ENCODE measurements at places on chromosomes 12 and 14.

- DNase-seq = no peak
These were observed 65.2 kb upstream of the PDZRN4 start for GRCh38 chr12:41122894-41123293.

DNA sequence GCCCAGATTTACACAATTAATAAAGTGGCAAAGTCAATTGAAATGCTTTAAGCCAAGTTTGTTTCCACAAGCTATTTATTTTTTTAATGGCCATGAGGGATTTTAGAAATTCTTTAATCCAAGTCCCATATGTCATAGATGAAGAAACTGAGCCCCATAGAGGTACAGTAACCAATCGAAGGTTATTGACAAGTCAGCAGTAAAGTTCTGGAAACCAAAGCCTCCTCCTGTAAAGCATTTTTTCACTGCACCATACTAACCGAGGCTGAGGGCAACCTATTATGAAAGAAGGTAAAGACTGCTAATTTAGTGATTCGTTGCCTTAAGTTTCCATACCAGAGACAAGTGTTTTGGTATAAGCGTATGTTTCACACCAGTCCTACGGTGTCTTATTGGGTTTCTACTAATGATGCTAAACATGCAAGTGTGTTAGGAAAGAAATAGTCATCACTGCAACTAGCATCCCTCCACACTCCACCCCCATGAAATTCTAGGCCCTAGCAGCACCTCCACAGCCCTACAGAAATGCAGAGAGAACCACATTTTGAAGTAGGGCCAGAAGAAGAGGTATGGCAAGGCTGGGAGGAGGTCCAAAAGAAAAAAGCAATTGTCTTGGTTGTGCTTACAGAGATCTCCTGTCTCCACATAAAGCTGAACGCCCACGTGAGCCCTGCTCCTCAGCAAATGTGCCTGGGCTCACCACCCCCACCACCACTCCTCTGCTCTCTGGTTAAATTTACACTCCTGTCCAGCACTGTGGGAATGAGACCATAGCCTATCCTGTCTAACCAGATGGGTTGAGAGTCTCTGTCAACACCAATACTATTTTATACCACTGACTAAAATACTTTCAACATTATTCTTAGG is 271.1 kb upstream of the G2E3 start:
- DNase-seq = no peak

DNA sequence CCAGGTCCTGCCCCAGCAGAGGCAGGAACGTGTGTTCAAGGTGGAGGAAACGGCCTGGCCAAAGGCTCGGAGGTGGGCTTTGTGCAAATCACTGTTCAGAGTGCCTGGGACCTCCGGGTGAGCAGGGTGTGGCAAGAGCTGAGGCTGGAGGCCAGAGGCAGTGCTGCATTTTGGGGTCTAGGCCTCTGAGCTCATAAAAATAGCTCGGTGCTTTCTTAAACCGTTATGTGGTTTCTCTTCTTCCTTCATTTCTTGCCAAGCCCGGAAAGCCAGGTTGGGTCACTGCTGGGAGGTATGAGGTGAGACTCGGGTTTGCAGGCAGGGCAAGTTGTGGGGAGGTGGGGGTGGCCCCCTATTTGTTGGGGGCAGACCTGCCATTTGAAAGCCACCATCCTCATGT is 178.8 kb upstream of the MYL2 start:
- no peak for DNase-seq

DNA sequence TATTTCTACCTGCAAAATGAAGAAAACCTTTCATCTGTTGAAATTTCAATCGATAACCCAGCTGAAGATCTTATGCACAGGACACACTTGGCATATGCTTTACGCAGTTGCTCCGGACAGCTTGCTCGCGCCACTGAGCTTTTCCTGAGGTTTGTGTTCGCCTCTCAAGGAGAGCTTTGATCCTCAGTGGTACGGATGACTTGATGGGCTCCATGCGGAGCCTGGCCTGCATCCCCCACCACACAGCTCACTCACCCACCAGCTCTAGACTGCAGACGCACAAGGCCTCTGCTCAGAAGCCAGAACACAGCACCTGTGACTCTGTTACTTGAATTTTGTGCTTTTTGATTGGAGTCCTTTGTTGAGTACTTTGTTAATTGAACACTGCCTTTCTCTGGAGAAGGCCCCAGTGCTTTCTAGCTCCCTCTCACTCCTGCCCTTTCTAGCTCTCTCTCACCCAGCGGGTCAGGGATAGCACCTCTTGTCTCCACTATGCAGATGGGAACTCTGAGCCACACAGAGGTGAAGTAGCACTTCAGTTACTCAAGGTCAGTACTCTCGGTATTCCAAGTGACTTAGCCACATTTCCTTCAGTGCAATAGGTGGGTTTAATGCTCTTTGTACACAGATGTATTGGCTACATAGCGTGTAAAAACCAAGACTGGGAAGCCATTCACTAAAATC is 52.1 kb downstream of the TBC1D30 start:
- DNase-seq = no peak

- no peak for DNase-seq
These were observed 157.0 kb downstream of the MYRFL start for GRCh38 chr12:69981881-69982475.

DNA sequence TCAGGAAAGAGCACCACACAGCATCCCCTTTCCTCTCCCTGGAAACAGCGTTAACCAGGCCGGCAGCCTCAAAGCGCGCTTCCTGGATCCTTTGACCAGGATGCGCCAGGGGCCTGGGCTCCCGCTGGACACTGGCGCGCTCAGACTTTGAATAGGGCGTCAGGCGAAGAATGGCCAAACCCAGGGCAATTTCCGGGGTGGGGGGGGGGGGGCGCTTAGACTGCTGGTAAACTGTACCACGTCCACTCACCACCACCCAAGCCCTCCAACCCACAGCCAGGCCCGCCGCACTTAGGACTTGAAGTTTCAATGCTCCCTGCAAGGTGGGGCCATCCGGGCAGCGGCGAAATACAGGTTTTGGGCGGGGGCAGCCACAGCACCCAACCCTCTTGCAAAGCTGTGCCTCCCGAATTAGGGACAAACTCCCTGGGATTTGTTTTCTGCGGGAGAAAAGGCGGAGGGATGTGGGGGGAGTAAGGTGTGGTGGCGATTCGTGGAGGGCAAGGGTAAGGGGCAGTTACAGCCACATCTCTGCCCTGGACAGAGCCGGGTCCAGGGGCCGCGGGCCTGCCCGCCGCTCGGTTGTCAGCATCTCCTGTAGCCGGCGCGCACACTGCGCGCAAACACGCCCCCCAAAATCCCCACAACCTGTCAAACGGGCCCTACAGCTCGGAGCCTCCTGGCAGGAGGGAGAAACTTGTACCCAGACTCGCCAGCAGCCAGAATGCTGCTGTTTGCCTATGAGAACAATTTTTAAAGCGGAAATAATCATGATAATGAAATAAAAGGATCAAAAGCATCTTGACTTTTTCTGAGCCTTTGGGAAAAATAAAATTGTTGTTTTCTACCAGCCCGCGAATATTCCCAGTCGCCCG is 958 bp downstream of the RTN1 start:
- no peak for DNase-seq

GRCh38 chr12:83199069-83199468 is 512.4 kb downstream of the TMTC2 start:
- no peak for DNase-seq

DNA sequence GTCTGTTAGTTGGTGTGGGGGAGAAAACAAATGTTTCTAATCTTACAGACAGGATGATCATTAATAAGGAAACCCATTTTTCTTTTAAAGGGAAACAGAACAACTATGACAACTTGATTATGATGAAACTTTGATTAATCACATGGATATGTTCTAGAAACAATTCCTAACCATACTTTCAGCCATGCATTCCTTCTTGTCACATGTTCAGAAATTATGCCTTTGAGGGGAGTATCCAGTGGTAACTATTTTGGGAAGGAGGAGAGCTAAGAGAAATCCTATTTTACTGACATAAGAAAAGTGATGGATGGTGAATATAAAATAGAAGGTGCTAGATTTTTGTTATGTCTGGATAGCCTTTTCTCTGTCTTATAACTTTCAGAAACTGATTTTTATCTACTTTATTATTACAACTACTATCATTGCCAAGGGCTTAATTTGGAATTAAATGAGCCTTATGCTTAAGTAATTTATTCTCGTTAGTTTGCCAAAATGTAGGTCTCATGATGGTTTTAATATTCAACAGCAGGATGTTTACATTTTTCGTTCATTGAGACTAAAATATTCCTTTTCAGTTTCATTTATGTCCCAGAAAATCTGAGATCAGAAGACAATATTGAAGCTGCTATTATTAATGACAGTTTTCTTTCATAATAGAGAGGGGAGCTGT is 200.1 kb downstream of the TMTC2 start:
- DNase-seq = no peak

DNA sequence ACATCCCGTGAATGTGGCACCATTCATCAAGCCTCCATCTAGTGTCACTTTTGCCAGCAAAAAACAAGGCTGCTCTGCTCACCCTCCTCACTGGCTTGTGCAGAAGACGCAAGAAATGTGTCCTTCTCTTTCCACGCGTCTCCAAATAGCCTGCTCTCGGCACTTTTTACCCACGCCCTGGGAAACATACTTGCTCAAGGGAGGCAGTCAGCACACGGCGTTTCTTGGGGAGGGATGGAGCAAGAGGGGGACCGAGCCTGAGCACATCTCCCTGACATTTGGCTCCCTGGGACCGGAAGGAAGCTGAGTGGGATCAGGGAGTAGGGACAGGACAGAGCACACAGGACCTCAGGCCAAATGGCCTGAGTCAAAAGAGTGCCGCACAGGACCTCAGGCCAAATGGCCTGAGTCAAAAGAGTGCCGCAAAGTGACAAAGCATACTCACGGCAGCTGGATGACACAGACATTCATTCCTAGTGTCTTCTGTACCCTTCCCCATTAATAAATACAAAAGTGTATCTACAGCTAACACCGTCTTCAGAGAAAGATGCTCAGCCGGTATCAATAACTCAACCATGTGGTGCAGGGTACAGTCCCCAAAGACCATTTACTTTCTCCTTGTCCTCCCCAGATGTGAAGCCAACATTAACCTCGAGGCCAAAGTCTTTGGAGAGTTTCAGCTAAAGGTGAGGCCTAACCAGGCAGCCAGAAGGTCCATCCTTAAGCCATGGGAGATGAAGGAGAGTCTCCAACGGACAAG is 7.1 kb downstream of the BCL11B start:
- no peak for DNase-seq

DNA sequence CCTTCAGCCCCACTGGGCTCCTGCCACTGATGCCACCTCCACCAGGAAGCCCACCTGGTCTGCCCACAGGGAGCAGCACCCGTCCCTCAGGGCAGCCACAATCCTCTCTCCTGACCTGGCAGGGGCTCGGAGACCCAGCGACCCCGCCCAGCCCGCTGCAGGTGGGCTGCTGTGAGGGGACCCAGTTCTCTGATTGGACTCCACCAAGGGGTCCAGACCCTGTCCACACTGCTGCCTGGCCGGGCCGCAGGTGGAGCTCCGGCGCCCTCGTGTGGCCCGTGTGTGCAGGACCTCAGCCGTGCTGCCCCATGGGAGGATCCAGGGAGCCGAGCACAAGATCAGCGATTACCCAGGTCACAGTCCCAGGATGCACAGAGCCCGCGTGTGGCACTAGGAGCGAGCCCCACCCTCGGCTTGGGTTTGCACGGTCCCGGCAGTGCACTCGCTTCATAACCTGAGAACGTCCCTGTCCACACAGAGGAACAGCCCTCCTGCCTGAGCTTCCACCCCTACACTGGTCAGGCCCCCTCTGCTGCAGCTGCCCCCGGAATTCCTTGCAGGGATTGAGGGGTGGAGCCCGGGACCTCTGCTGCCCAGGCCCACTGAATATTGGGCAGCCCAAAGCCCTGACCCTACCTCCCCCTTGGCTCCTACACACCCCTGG is 35.4 kb upstream of the TMEM179 start:
- DNase-seq = peak; percentile 19

Data from activated T-helper 1 cell treated with anti-CD3 and anti-CD28 coated beads, Interleukin-12 subunit alpha, Interleukin-12 subunit beta, Interleukin-2, Interleukin-4 antibody, amounts not matched to agents 30 ng/mL and 10 ng/mL and 1 ng/mL, durations not matched to agents 14 hours and 24 hours and 36 hours (primary cell).